ENCODE measurements at places on chromosomes 6 and 20. TPM values are rescaled to one million over a fixed set of nuclear protein-coding genes. Genes with fewer than 3 reads are reported as not detected.
A peak's percentile ranks its signal among the peaks of the same experiment; 100 is the strongest.

DNA sequence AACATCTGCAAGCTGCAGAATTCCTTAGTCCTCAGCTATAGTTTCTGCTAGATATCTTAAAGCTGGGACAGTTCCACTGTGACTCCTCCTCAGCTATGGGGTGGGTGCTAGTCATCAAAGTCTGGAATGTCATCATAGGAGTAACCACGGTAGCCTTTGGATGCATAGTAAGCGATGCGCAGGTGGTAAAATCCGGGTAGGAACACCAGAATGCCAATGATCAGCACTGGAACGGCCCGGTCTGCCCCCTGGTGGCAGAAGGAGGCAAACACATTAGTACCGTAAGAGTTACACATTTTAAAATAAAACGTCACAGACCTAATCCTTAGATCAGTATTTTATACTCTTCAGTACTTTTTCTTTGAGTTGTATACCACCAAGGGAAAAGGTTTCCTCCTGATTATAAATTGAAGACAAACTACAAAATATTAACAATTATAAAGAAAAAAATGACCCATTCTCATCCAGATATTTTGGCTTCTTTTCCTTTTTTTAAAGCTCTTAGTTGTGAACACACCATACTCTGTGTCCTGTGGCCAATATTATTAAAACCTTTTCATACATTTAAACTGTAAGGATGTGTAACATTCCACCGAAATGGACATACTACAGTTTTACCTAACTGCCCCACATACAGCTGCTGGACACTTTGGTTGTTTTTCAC, 18.9 kb downstream of the PCNA start:
- peak; percentile 59 for DNase-seq
- H3K4me3 ChIP-seq, result no peak overlapping the region

The BPIFB1 gene
- total RNA-seq, result 0.76 TPM

The PHF3 gene
- 110 TPM for total RNA-seq

DNA sequence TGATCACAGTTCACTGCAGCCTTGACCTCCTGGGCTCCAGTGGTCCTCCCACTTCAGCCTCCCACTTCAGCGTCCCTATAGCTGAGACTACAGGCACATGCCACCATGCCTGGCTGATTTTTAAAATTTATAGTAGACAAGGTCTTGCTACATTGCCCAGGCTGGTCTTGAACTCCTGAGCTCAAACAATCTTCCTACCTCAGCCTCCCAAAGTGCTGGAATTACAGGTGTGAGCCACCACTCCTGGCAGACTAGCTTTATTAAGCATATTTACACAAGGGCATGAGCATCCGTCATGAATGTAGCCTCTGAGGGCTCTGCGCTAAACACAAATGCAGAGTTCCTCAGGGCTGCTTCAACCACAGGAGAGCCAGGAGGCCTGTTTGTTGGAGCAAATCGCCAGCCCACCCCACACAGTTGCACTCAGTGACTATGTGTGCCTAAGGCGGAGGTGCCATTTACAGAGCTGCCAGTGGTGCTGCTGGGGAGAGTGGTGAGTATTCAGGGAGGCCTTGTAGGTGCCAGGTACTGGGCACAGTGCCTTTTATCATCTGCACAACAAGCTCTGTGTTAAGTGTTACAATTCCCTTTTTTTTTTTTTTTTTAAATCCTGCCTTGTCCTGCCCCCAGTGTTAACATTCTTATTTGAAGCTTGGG, 78.2 kb downstream of the PSMG4 start:
- H3K27me3 ChIP-seq, result peaks cover 19% of the 10 kb centered on the region
- H3K4me3 ChIP-seq, result no peak overlapping the region
- no peaks in the 10 kb centered on the region for H3K36me3 ChIP-seq
- DNase-seq, result no peak

- peaks cover 2% of the 10 kb centered on the region for H3K4me1 ChIP-seq
- no peak for DNase-seq
- no peaks in the 10 kb centered on the region for H3K36me3 ChIP-seq
- no peaks in the 10 kb centered on the region for H3K27me3 ChIP-seq
- H3K27ac ChIP-seq, result no peak overlapping the region
Measured at GRCh38 chr20:8432435-8433148, 300.5 kb downstream of the PLCB1 start.

DNA sequence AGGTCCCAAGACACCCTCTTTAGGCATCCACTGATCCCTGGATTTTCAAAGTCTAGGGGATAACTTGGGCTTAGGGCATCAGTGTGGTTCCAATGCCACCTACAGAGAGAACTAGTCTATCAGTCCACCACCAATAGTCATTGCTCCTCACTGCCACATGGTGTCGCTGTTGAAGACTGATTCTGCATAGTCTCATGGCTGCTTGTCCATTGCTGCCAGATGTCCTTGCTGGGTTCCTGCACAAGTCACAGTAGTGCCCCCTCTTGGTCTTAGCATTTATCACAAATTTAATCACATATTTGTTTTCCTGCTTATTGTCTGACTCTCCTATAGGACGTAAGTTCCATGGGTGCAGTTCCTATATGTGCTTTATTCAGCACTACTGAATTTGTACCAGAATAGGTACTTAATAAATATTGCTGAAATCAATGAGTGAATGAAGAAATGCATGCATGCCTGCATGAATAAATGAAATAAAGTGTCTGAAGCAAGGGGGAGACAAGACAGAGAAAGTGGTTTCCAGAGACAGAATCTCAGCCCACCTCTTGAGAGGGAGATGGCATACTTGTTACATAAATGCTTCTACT, 45.9 kb upstream of the RALY start:
- H3K4me3 ChIP-seq, result no peak overlapping the region
- H3K27me3 ChIP-seq, result peaks cover 12% of the 10 kb centered on the region
- DNase-seq, result peak; percentile 14
- H3K4me1 ChIP-seq, result no peaks in the 10 kb centered on the region

The SMLR1 gene
- not detected for total RNA-seq

- DNase-seq, result no peak
- H3K4me1 ChIP-seq, result peaks cover 9% of the 10 kb centered on the region
- H3K4me3 ChIP-seq, result no peak overlapping the region
- H3K27ac ChIP-seq, result no peak overlapping the region
- no peaks in the 10 kb centered on the region for H3K36me3 ChIP-seq
Measured at GRCh38 chr6:36685166-36685924, 6.8 kb downstream of the CDKN1A start.

The KPNA5 gene
- total RNA-seq, result 47.6 TPM

The NKX2-2 gene
- total RNA-seq, result not detected

The CYP39A1 gene
- total RNA-seq, result not detected

The ARHGAP40 gene
- 0.28 TPM for total RNA-seq

Measured in T-cell (primary cell).